Activated T-cell treated with anti-CD3 and anti-CD28 coated beads, Interleukin-2, amount 50 U/mL, for 72 hours (primary cell): ENCODE measurements at places on chromosomes 7 and 10.
A peak's percentile ranks its signal among the peaks of the same experiment; 100 is the strongest.

DNA sequence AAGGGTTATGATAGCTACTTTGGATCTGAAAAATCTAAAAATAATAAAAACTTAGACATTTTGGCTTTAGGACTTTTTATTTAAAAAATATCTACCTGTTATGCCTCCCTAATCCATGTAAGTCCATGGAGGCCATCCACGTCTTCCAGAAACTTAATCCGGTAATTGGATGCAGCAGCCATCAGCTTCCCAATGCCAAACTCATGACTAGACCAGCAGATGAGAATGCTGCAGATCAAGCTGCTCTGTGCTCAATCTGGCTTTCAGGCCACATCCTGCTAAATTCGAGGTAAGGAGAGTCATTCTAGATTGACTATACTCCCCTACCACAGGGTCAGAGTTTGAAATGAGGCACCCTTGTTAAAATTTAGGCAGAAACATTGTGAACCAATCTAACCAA is 168.5 kb upstream of the TCERG1L start:
- DNase-seq = no peak

DNA sequence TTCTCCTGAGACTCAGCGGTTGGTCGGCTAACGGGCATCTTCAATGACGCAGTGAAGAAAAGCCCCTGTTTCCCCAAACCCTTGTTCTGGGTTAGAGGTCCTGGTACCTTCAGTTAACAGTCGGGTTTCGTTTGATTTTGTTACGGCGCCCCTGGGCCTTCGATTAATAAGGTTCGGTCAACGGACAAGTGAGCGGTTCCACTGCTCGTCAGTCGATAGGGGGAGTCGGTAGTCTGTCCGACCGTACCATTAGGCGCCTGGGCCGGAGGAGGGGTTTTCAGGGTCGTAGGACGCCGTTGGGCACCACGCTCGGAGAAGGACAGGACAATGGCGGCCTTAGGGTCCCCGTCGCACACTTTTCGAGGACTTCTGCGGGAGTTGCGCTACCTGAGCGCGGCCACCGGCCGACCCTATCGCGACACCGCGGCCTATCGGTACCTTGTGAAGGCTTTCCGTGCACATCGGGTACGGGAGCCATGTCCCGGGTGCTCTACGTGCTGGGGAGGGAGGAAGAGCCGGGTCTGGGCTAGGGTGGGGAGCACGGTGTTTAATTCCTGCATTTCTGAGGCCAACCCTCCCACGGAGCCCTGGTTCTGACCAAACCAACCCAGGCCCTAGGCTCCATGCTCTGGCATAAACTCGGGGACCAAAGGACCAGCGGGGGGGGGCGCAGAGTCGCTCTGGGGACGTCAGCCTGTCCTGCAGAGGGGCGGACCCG is at the start of gene FMC1:
TSS of gene FMC1 (plus strand) at position 280 of the 718 bp plus-strand sequence. CDS start at position 328, 48 bp downstream.
- DNase-seq = peak; percentile 86

GRCh38 chr7:97418312-97418711 is 300.8 kb downstream of the SDHAF3 start:
- no peak for DNase-seq

DNA sequence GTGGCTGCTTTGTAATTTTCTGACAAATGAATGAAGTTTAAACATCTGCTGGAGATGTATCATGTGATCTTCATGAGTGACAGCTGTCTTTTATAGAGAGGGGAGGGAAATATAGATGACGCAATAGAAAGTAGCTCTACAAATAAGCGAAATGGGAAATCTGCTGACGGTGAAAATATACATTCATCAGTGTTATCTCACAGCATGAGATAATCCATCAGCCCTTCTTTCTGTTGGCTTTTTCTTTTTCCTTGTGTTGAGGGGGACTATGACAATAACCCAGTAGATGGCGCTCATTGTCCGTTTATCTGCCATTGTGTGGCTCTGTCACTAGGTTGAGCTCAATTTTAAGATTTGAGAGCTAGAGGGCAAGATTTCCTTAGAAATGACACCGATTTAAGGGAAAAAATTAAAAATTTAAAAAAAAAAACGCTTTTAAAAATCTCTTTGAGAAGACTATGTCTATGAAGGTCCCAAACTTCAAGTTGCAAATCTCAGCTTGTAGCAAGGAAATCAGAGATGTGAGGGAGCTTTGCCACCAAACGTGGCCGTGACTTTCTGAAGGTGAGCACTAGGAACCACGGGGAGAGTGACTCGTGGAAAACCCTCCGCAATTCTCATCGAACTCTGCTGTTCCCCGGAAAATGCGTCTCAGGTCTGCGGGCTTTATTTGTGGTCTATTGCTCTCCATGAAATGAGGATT is 114.6 kb upstream of the SFMBT2 start:
- peak; percentile 70 for DNase-seq

GRCh38 chr10:133358162-133358924 is 524 bp upstream of the FUOM start:
- DNase-seq = no peak

DNA sequence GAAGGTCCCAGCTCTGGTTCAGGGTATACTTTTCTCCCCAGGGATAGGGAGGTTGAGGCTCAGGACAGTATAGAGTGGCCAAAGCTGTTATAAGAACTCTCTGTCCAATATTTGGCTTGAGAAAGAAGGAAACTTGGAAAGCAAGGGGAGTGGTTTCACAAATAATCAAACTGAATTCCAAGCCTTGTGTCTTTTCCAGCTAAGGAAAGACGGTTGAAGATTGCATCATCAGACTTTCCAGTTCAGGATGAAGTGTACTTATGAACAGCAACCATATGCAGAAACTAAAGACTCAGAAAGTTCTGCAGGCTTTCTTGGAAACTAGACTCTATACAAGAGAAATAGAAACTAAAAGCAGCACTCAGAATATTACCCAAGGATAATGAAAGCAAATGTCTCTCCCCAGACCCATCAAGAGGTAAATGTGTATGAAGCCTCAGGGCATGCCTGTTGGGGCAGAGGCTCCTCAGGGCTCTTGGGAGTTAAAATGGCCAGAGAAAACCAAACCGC is 46.4 kb downstream of the RAMP3 start:
- no peak for DNase-seq

- DNase-seq = no peak
These were observed 39.4 kb downstream of the MMRN2 start for GRCh38 chr10:86918022-86918471.

- DNase-seq = peak; percentile 29
These were observed 25.2 kb downstream of the SMNDC1 start for GRCh38 chr10:110279407-110279986.

DNA sequence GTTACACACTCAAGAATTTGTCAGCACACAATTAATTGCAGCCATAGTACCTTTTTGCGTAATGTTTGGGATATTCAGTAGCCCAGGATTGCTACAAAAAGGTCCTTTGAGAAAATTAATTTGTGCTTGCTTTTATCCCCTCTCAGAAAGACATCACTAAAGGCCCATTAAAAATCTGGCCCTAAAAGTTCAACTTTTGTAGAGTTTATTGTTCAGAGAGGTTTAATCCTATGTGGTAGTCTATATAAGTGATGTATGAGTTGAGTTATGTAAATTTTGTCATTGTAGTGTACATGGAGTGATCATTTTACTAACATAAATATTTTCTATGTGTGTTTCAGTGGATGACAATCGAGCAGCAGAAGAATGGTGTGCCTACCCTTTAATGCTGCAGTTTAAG is 126.0 kb downstream of the LCOR start:
- DNase-seq = no peak

- DNase-seq = no peak
These were observed 281.1 kb upstream of the BMPER start for GRCh38 chr7:33624215-33624614.

GRCh38 chr7:131487217-131487616 is 69.2 kb downstream of the PODXL start:
- DNase-seq = no peak

GRCh38 chr10:34109952-34110702 is 705.0 kb downstream of the PARD3 start:
- no peak for DNase-seq

DNA sequence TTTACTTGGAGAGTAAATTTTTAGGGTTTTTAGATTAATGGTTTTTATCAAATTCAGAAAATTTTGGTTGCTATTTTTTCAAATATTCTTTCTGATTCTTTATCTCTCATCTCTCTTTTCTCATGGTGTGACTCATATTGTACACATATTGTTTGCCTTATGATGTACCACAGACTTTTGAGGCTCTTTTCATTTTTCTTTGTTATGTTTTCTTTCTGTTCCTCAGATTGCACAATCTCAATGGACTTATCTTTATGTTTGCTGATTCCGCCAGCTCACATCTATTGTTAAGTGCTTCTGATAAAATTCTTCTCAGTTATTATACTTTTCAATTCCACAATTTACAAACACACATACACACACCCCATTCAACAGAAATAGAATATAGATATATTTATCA is 168.2 kb upstream of the IGFBP3 start:
- no peak for DNase-seq

GRCh38 chr10:91694170-91694794 is 61.4 kb upstream of the PPP1R3C start:
- peak; percentile 23 for DNase-seq

- DNase-seq = no peak
These were observed 440.8 kb downstream of the HTR7 start for GRCh38 chr10:90417029-90417428.

DNA sequence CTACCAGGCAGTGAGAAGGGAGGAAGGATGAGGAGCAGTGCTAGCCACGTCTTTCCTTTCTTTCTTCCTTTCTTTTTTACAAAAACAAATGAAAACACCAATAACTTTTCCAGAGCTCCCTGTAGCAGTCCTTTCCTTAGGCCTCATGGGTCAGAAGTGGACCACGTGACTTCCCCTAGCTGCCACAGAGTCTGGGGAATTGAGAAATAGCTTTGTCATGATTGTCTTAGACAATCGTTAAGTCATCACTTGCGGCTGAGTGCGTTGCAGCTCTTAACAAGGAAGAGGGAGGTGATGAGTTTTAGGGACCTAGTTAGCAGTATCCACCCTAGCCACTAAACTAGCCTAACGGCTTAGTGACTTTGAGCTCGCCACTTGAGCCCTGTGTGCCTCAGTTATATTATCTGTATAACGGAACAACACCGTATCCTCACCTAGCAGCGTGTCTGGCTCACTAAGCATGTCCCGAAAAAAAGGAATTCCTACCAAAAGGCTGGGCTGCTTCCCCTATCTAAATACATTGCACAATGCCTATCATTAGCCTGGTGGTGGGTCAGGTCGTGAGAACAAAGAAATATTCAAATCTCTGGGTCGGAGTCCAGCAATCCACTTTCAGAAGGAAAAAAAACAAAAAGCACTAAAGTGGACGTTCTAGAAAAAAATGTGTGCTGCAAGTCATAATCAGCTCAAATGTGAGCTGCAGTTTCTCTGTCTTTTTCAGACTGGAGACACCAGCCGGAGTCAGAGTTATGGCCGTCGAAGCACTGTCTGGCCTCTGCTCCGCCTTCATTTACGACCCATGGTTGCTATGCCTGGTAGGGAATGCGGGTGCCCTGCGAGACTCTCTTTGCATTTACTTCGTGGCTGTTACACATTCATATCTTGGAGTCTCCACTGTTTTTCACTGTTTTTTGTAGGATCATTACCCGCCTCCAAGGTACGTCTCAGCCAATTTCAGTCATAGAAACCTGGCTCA is 338.5 kb upstream of the FOXK1 start:
- no peak for DNase-seq

DNA sequence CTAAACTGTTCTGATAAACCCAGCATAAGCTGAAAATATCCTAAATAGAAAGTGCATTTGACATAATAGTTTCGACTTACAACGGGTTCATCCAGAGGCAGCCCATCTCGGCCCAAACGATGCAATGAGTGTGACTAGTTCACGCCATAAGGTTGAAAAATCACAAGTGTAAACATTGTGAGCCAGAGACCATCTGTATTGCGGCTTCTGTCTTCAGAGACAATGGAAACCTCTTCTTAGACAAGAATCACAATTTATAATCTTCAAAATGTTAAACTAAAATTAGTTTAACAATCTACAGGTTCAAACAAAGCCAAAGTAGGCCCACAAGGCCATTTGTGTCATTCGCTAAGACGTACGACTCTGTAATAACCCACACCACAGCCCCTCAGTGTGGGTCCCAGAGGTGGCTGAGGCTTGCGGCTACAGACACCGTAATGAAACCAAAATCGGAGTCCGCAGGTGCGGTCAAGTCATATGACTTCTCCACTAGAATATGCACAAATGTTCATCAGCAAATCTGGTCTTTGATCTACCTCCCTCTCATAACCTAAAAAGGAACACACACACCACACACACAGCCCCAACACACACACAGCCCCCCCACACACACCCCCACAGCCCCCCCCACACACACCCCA is 81.8 kb downstream of the DIP2C start:
- DNase-seq = no peak

DNA sequence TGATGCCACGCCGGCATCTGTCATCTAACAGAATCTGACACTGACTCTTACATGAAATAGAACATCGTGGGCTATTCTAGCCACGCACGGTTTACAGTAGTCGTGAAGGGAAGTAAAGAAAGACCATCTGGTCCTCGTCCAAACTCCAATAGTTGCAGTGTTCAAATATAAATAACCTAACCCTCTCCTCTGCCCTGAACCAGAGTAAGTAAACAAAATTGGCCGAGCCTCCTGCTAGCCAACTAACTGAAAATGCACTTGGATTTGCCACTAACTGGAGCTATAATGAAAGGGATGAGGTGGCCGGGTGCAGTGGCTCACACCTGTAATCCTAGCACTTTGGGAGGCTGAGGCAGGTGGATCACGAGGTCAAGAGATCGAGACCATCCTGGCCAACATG is 29.5 kb upstream of the ZC3HAV1L start:
- no peak for DNase-seq

DNA sequence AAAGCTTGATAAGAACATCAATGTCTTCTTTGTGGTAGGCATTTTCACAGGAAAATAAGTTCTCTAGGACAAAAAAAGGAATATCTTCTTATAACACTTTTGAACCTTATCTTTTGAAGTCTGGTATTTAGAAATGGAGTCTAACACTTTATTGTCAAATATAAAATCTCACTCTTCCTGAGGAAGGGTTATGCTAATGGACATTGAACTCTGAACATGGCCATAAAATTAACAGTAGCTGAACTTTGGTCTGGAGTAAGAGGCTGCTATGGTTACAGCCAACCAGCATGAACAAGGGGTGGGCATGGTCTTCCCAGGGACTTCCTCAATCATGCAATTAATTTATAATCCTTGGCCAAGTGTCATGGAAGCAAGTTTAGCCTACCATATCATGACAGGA is at the start of gene CLRN3:
TSS of gene CLRN3 (minus strand) at position 199 of the 400 bp plus-strand sequence. CDS start at position 42, 157 bp downstream.
- DNase-seq = no peak

DNA sequence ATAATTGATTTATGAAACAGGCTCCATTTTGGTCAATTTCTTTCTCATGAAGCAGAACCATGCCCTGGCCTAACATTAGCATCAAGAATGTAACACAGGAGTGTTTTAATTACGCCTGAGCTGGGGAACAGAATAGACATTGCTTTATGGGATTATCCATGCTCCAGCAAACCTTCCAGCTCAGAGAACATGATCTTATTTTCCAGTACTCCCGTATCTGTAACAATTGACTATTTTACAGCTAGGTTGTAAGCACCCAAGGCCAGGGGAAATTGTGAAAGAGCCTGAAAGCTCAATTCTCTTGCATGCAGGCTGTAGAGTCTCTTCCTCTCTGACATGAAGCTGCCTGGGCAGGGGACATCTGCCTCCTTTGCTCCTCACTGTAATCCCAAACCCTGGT is 30.8 kb upstream of the CRYGN start:
- no peak for DNase-seq
